Activated T-helper 2 cell treated with anti-CD3 and anti-CD28 coated beads, Interferon-gamma antibody, Interleukin-2, Interleukin-4, amounts not matched to agents 10 μg/mL and 5 μg/mL and 100 μg/mL, durations not matched to agents 14 hours and 24 hours and 36 hours (primary cell): ENCODE measurements at places on chromosomes 1 and 21.

- H3K4me1 ChIP-seq: peaks cover 3% of the 10 kb centered on the region
- no peak overlapping the region for H3K4me3 ChIP-seq
- no peaks in the 10 kb centered on the region for H3K36me3 ChIP-seq
- no peak overlapping the region for H3K27ac ChIP-seq
- peaks cover 54% of the 10 kb centered on the region for H3K27me3 ChIP-seq
Measured at GRCh38 chr1:38508232-38508631, 351.3 kb downstream of the RRAGC start.

- peaks cover 54% of the 10 kb centered on the region for H3K4me1 ChIP-seq
- peak overlapping the region; percentile 87 for H3K27ac ChIP-seq
- peak; percentile 44 for DNase-seq
- peaks cover 3% of the 10 kb centered on the region for H3K27me3 ChIP-seq
Measured at GRCh38 chr1:228465571-228466146, 21.5 kb upstream of the RNF187 start.

- peaks cover 8% of the 10 kb centered on the region for H3K36me3 ChIP-seq
- H3K27me3 ChIP-seq: no peaks in the 10 kb centered on the region
- H3K4me1 ChIP-seq: peaks cover 66% of the 10 kb centered on the region
- DNase-seq: peak; percentile 56
- H3K27ac ChIP-seq: peak overlapping the region; percentile 72
Measured at GRCh38 chr1:111204201-111204982, 3.9 kb upstream of the DENND2D start.

GRCh38 chr21:31233711-31234110, 110.3 kb downstream of the TIAM1 start:
- peaks cover 2% of the 10 kb centered on the region for H3K27me3 ChIP-seq
- peaks cover 18% of the 10 kb centered on the region for H3K4me1 ChIP-seq
- no peak overlapping the region for H3K4me3 ChIP-seq
- no peak for DNase-seq
- peaks cover 12% of the 10 kb centered on the region for H3K36me3 ChIP-seq

DNA sequence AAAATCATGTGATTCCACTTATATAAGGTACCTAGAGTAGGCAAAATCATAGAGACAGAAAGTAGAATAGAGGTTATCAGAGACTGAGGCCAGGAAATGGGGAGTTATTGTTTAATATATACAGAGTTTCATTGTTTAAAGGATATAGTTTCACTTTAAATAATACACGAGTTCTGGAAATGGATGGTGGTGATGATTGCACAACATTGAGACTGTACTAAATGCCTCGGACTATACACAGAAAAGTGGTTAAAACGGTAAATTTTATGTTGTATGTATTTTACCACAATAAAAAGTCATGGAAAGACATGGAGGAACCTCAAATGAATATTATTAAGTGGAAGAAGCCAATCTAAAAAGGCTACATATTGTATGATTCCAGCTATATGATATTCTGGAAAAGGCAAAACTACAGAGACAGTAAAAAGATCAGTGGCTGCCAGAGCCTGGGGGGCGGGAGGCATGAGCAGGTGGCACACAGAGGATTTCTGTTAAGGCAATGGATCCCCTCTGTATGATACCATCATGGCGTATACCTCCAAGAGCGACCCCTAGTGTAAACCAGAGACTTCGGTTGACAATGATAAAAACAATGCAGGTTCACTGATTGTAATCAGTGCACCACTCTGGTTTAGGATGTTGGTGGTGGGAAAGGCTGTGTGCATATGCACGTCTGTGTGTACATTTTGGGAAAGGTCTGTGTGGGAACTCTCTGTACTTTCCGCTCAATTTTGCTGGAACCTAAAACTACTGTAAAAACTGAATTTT, 7.5 kb downstream of the C1orf198 start:
- no peak overlapping the region for H3K27ac ChIP-seq
- H3K4me1 ChIP-seq: peaks cover 15% of the 10 kb centered on the region
- no peaks in the 10 kb centered on the region for H3K36me3 ChIP-seq
- no peak for DNase-seq
- H3K27me3 ChIP-seq: no peaks in the 10 kb centered on the region

GRCh38 chr1:185156288-185156853, 382 bp downstream of the TRMT1L start:
- H3K27ac ChIP-seq: peak overlapping the region; percentile 95
- peaks cover 52% of the 10 kb centered on the region for H3K4me1 ChIP-seq
- peak overlapping the region; percentile 95 for H3K4me3 ChIP-seq
- H3K27me3 ChIP-seq: no peaks in the 10 kb centered on the region

DNA sequence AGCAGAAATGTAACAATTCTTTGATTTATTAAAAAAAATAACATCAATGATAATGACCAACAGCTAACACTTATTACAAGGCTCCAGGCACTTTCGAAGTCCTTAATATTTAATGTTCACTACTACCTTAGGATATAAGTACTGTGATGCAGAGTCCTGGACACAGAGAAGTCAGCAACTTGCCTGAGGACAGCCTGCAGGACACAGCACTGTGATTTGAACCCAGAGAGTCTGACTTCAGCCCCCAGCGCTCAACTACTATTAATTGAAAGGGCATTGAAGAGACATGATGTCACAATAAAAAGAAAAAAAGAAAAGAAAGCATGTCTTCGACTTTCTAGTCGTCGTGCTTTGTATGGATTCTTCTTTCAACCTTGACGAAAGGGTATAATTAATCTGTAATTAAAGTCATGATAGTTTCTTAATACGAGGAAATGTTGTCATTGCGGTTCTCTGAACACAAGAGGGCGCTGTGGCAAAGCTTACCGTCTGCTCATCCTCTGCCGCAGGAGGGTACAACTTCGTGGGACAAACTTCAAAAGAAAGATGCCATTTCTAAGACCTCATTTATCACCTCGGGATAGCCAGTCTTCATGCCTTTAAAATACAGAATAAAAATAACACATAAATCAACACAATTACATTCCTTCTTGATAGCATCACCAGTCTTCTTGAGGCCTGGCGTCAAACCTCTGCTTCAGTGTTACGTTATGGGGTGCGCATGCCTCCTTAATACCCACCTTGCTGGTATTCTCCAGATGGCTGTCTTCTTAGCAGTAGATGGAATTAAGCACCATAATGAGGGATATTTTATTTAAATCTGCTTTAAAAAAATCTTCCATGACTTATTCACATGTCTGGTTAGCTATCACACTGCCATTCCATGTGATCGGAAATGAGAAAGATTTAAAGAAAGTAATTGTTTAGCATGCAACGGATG, 240.1 kb downstream of the DISC1 start:
- DNase-seq: peak; percentile 12
- H3K27me3 ChIP-seq: no peaks in the 10 kb centered on the region

DNA sequence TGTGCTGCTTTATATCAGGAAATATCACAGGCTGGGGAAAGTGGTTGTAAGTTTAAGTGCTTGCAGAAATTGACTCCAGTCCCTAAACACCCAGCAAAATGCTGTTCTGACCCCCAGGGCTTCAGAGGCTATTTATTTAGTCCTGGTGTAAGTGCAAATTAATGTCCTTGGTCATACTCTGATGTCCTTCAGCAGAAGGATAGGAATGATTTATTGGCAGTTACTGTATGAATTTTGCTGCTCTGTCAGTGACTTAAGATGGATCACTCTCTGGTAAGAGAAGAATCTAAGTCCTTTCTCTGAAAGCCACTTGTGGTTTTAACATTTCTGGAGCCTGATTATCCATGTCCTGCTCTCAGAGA, 21.9 kb downstream of the FAM20B start:
- no peak for DNase-seq
- peaks cover 6% of the 10 kb centered on the region for H3K36me3 ChIP-seq
- peaks cover 4% of the 10 kb centered on the region for H3K4me1 ChIP-seq
- no peak overlapping the region for H3K27ac ChIP-seq
- H3K4me3 ChIP-seq: no peak overlapping the region
